ENCODE measurements at places on chromosomes 4 and X.
A peak's percentile ranks its signal among the peaks of the same experiment; 100 is the strongest.

DNA sequence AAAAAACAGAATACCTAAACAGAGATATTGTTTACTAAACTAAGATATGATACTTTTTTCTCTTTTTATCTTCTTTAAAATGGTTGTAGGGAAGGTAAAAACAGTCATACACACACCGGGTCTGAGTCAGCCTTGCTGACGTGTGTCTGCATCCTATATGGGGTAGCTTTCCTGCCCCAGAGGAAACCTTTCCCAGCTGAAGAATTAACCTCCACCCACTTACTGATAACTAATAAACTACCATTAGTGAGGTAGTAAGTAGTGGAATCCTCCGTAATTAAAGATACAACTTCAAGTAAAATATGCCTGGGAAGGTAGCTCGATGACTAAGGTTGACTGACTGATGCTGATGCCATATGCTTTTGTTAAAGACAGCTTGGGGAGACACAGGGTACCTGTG lies 312.2 kb downstream of the DCTD start:
- no peaks in the 10 kb centered on the region for H3K36me3 ChIP-seq
- H3K27me3 ChIP-seq = no peaks in the 10 kb centered on the region
- H3K4me3 ChIP-seq = no peak overlapping the region
- no peaks in the 10 kb centered on the region for H3K4me1 ChIP-seq
- H3K27ac ChIP-seq = no peak overlapping the region

GRCh38 chr4:169854090-169854489 lies 96.3 kb upstream of the HPF1 start:
- H3K4me1 ChIP-seq = no peaks in the 10 kb centered on the region
- no peak overlapping the region for H3K4me3 ChIP-seq

GRCh38 chr4:114688059-114688458 lies 89.5 kb downstream of the UGT8 start:
- DNase-seq = no peak
- H3K4me1 ChIP-seq = no peaks in the 10 kb centered on the region
- H3K4me3 ChIP-seq = no peak overlapping the region
- no peak overlapping the region for H3K27ac ChIP-seq
- no peaks in the 10 kb centered on the region for H3K36me3 ChIP-seq

- DNase-seq = no peak
- H3K36me3 ChIP-seq = no peaks in the 10 kb centered on the region
- no peak overlapping the region for H3K4me3 ChIP-seq
- H3K27me3 ChIP-seq = no peaks in the 10 kb centered on the region
- H3K27ac ChIP-seq = no peak overlapping the region
- H3K4me1 ChIP-seq = peaks cover 6% of the 10 kb centered on the region
Observed at GRCh38 chrX:97294041-97294440, 410.3 kb downstream of the RPA4 start.

- H3K27me3 ChIP-seq = no peaks in the 10 kb centered on the region
- H3K4me1 ChIP-seq = no peaks in the 10 kb centered on the region
- H3K4me3 ChIP-seq = no peak overlapping the region
Observed at GRCh38 chr4:149555146-149555545, 260.5 kb downstream of the IQCM start.

GRCh38 chrX:74370487-74370886 lies 50.8 kb upstream of the SLC16A2 start:
- H3K27me3 ChIP-seq = no peaks in the 10 kb centered on the region
- H3K4me3 ChIP-seq = no peak overlapping the region
- H3K36me3 ChIP-seq = peaks cover 3% of the 10 kb centered on the region
- DNase-seq = no peak

DNA sequence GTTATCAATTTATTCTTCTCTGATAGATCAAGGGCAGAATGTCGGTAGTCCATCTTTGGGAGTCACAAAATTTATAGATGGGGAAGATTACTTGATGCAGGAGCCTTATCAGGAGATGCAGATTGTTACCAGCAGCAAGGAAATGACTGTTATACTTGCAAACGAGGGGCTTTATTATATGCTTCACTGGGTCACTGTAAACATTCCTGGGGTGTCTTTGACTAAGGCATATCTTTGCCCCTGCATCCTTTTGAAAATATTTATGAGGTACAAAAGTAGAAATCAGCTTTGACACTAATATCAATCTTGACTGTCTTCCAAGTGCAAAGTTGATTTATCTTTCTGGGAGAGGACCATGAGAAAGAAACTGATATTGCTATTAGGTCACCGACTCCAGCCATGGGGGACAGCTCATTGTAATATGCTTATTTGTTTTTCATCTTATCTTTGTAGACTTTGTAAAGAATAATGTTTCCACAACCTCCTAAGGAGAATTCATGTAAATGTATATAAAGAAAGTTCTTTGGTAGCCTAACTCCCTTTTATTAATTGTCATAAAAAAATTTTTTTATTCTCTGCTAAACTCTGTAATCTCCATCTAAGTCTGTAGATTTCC lies 177.3 kb upstream of the EMCN start:
- H3K4me3 ChIP-seq = no peak overlapping the region
- H3K27ac ChIP-seq = no peak overlapping the region
- DNase-seq = no peak
- H3K4me1 ChIP-seq = peaks cover 14% of the 10 kb centered on the region

GRCh38 chr4:155974996-155975395 lies 21.3 kb upstream of the CTSO start:
- H3K4me3 ChIP-seq = no peak overlapping the region
- H3K27me3 ChIP-seq = no peaks in the 10 kb centered on the region
- H3K27ac ChIP-seq = no peak overlapping the region
- no peaks in the 10 kb centered on the region for H3K4me1 ChIP-seq

GRCh38 chr4:8585186-8585585 lies 5.0 kb downstream of the GPR78 start:
- H3K27me3 ChIP-seq = peaks cover 32% of the 10 kb centered on the region
- peak; percentile 38 for DNase-seq

DNA sequence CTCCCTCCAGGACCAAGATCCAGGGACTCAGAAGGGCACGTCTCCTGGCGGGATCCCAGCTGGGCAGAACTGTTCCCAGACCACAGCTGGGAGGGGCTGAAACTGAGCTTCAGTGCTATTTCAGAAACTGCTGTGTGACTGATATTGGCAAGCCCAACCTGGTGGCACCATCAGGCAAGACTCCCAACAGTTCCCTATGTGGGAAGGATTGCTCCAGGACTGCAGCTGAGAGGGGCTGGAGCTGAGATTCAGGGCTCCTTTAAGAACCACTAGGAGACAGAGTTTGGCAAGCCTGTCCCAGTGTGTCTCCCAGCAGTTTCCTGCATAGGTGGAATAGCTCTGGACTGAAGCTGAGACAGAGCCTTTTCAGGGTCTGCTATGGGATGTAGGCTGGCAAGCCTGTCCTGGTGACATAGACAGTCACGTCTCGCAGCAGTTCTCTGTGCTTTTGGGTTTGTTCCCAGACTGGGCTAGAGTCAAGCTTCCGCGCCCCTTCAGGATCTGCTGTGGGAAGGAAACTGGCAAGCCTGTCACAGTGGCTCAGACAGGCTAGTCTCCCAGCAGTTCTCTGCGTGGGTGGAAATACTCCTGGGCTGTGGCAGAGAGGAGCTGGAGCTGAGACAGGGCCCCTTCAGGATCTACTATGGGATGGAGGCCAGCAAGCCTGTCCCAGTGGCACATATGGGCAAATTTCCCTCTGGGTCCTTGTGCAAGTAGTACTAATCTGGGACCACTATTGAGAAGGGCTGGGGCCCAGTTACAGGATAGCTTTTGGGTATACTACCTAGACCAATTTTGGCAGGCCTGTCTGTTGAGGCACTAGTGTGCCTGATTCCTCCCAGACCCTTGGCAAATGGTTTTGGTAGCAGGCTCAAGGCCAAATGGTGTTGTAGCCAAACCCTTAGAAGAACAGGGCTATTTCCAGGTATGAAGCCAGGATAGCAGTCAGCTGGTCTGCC lies 20.2 kb upstream of the MED14 start:
- H3K36me3 ChIP-seq = no peaks in the 10 kb centered on the region
- DNase-seq = no peak
- H3K4me1 ChIP-seq = no peaks in the 10 kb centered on the region
- no peak overlapping the region for H3K27ac ChIP-seq
- H3K4me3 ChIP-seq = no peak overlapping the region

- peak overlapping the region; percentile 61 for H3K4me3 ChIP-seq
- peak; percentile 10 for DNase-seq
- no peaks in the 10 kb centered on the region for H3K36me3 ChIP-seq
- H3K27ac ChIP-seq = no peak overlapping the region
- no peaks in the 10 kb centered on the region for H3K4me1 ChIP-seq
- no peaks in the 10 kb centered on the region for H3K27me3 ChIP-seq
Observed at GRCh38 chrX:70434914-70435586, 9.6 kb upstream of the DLG3 start.

GRCh38 chr4:86152454-86152853 lies 207.4 kb downstream of the MAPK10 start:
- no peak for DNase-seq
- H3K36me3 ChIP-seq = peaks cover 7% of the 10 kb centered on the region
- no peak overlapping the region for H3K4me3 ChIP-seq
- H3K27me3 ChIP-seq = no peaks in the 10 kb centered on the region

GRCh38 chr4:78720994-78721677 lies 55.0 kb upstream of the BMP2K start:
- no peak overlapping the region for H3K4me3 ChIP-seq
- H3K36me3 ChIP-seq = no peaks in the 10 kb centered on the region
- peaks cover 10% of the 10 kb centered on the region for H3K4me1 ChIP-seq
- H3K27ac ChIP-seq = no peak overlapping the region
- no peaks in the 10 kb centered on the region for H3K27me3 ChIP-seq

- H3K27ac ChIP-seq = no peak overlapping the region
- no peak overlapping the region for H3K4me3 ChIP-seq
Observed at GRCh38 chr4:138092060-138092459, 150.1 kb downstream of the SLC7A11 start.

DNA sequence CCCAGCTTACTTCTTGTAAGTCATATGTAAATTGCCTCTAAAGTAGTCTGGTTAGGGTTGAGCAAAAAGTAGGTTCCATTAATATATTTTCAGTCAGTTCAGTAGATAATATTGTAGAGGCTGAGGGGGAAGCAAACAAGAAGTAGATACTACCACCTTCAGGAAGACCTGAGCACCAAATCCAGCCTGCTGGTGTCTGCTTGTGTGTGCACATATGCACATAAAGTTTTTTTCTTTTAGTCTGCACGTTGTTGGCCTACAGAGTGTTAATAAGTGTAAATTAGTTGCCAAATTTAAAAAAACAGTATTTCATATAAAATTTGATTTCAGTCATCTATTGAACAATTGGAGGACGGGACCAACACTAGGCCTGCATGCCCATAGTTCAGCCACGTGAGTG lies 76.7 kb downstream of the CCKAR start:
- H3K4me3 ChIP-seq = no peak overlapping the region
- no peaks in the 10 kb centered on the region for H3K4me1 ChIP-seq
- no peak overlapping the region for H3K27ac ChIP-seq
- no peak for DNase-seq
- peaks cover 4% of the 10 kb centered on the region for H3K36me3 ChIP-seq

- DNase-seq = no peak
- no peaks in the 10 kb centered on the region for H3K36me3 ChIP-seq
- no peak overlapping the region for H3K4me3 ChIP-seq
- peaks cover 28% of the 10 kb centered on the region for H3K27me3 ChIP-seq
Observed at GRCh38 chrX:151169783-151170182, 6.6 kb upstream of the GPR50 start.

DNA sequence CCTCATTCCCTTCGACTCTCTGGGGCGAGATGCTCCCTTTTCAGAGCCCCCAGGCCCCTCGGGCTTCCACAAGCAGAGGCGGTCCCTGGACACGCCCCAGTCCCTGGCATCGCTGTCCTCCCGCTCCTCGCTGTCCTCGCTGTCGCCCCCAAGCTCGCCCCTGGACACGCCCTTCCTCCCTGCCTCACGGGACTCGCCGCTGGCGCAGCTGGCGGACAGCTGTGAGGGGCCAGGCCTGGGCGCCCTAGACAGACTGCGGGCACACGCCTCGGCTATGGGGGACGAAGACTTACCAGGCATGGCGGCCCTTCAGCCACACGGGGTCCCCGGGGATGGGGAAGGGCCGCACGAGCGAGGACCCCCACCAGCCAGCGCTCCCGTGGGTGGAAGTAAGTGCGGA lies 39.5 kb upstream of the CLCN4 start:
- DNase-seq = no peak
- H3K4me1 ChIP-seq = no peaks in the 10 kb centered on the region
- peaks cover 5% of the 10 kb centered on the region for H3K36me3 ChIP-seq
- no peak overlapping the region for H3K4me3 ChIP-seq
- no peaks in the 10 kb centered on the region for H3K27me3 ChIP-seq

DNA sequence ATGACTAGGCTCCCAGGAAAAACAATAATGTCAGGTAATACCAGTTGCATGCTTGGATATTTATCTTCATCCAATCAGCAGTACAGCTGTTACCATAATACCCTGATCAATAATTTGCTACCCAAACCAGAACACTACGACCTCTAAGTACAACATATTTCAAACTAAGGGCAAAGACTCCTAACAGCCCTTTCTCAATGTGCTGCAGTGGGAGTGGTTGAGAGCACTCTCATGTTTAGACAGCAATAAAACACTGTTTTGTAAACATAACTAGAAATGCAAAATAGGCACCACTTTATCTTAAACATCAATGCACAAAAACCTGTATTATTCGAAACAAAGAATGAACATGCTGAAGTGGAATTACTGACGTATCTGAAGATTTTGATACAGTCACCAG lies 28.9 kb downstream of the PPARGC1A start:
- no peak overlapping the region for H3K4me3 ChIP-seq
- no peak for DNase-seq
- H3K36me3 ChIP-seq = no peaks in the 10 kb centered on the region
- H3K4me1 ChIP-seq = peaks cover 15% of the 10 kb centered on the region

- no peaks in the 10 kb centered on the region for H3K36me3 ChIP-seq
- no peak overlapping the region for H3K27ac ChIP-seq
- H3K27me3 ChIP-seq = peaks cover 16% of the 10 kb centered on the region
- H3K4me3 ChIP-seq = no peak overlapping the region
- peaks cover 7% of the 10 kb centered on the region for H3K4me1 ChIP-seq
Observed at GRCh38 chrX:333611-334311, 15.2 kb upstream of the GTPBP6 start.

DNA sequence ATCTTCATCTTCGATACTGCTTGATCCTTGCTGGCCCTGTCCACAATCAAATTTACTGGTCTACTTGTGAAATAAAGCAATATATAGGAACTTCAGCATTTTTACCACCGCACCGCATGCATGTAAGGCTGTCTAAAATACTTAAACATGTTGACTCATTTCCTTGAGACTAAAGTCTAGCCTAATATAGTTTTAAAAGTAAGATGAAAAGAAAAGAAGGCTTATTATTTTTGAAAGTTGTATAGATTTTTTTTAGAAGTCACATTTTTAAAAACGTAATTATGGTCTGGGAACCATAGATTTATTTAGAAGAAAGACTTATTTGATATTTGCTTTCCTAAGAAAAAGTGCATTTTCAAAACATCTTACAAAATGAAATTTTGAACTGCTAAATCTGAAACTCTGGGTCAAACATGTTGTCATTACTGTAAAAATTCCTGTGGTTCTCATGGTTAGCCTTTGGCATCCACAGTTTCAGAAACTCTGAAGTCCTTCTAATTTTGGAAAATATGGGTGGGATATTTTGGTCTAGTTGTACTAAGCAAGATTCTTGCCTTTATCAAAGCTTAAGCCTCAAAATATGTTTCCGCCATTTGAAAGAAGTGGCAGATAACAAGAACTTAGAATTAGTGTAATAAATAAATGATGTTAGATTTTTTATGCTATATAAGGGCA lies 423.5 kb upstream of the CTSO start:
- no peak overlapping the region for H3K4me3 ChIP-seq
- H3K4me1 ChIP-seq = peaks cover 12% of the 10 kb centered on the region
- H3K36me3 ChIP-seq = no peaks in the 10 kb centered on the region
- no peak overlapping the region for H3K27ac ChIP-seq

GRCh38 chr4:174930895-174931294 lies 12.7 kb downstream of the ADAM29 start:
- DNase-seq = no peak
- H3K27me3 ChIP-seq = no peaks in the 10 kb centered on the region
- H3K36me3 ChIP-seq = no peaks in the 10 kb centered on the region

GRCh38 chr4:114335339-114335738 lies 263.3 kb upstream of the UGT8 start:
- no peaks in the 10 kb centered on the region for H3K4me1 ChIP-seq
- no peaks in the 10 kb centered on the region for H3K27me3 ChIP-seq
- H3K36me3 ChIP-seq = no peaks in the 10 kb centered on the region
- no peak overlapping the region for H3K27ac ChIP-seq
- DNase-seq = no peak
